ENCODE measurements at places on chromosomes 12 and 14.

DNA sequence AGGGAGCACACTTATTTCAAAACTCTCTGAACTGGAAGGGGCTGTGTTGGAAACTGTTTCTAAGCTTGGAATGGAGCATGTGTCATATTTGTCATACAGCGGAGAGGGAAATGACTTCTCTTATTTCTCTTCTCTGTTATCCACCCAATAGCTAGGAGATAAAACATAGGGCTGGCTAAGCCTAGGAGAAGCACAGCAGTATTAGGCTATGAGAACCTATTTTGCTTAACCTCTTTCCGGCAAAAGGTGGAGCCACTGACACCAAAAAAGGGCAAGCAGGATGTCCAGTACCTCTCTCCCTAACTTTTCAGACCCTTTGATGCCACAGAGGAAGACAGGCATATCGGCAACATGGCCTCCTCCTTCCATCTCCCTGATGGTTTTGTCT, 148.3 kb downstream of the CRADD start:
- DNase-seq, result no peak

DNA sequence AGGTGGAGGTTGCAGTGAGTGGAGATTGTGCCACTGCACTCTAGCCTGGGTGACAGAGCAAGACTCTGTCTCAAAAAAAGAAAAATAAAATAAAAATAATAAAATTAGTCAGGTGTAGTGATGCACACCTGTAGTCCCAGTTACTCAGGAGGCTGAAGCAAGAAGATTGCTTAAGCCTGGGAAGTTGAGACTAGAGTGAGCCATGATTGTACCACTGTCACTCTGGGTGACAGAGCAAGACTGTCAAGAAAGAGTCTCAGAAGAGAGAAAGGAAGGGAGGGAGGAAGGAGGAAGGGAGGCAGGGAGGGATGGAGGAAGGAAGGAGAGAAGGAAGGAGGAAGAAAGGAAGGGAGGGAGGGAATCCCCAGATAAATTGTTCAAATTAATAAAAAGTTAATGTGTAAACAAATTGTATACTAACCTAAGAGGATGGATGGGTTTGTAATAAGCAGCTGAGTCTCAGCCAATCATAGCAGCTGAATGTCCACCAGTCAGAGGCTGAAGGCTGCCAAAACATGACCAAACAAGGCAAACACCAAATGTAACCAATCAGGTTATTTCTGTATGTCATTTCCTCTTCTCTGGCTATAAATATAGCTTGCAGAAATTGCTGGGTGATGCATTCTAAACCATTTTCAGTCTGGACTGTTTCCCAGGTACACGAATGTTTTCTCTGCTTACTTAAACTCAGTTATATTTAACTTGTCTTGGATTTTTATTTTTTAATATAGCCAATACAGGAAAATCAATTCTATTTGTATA, 6.1 kb upstream of the CDCA4 start:
- peak; percentile 59 for DNase-seq

- no peak for DNase-seq
These were observed 8.0 kb downstream of the CSRNP2 start for GRCh38 chr12:51075390-51075789.

DNA sequence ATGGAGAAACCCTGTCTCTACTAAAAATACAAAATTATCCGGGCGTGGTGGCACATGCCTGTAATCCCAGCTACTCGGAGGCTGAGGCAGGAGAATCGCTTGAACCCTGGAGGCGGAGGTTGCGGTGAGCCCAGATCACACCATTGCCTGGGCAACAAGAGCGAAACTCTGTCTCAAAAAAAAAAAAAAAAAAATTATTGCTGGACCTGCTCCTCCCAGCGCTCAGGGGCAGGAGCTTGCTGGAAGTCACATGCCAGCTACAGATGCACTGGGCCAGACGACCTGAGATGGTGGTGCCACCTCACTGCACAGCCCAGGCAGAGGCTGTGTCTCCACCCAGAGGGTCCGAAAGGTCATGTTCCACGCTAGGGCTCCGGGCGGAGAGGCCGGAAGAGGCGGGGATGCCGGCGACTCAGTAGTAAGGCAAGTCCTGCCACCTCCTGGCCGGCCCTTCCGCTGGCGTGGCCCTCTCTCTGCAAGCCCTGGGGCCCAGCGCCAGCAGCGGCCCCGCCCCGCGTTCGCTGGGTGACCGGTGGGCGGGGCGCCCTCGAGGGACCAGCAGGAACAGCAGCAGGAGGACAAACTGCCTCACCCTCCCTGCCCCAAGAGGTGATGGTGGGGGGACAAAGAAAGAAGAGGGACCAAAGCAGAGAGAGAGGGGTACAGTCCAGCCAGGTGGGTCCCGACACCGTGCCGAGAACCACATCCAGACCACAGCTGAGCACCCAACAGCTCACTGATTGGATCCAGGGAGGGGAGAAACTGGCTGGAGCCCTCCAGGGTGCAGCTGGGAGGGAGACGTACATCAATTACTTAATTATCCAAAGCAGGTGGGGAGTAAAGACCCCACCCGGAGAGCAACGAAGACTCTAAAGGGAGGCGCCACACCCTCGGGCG, 3.6 kb upstream of the RHOF start:
- peak; percentile 99 for DNase-seq

DNA sequence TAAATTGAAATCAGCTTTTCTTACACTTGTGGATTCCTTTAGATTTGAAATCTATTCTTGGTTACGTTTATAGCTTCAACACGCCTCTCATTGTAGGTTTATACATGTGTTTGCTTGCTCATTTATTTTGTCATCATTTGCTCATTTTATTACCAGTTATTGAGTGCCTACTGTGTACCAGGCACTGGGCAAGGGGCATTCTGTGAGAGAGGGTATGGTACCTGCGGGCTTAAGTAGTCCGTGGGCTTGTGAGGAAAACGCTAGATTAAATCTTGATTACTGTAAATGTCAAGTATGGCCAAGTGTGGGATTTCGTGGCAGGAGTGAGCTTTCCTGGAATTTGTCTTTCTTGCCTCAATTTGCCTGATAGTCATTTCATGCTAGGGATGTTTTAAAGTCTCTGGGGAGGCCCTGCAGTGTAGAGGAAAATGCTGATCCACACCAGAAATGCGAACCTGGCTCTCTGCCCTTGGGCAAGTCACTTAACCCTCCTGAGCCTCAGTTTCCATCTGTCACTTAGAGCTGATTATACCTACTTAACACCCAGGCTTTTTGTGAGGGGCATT, 92.7 kb downstream of the CACNA1C start:
- no peak for DNase-seq

DNA sequence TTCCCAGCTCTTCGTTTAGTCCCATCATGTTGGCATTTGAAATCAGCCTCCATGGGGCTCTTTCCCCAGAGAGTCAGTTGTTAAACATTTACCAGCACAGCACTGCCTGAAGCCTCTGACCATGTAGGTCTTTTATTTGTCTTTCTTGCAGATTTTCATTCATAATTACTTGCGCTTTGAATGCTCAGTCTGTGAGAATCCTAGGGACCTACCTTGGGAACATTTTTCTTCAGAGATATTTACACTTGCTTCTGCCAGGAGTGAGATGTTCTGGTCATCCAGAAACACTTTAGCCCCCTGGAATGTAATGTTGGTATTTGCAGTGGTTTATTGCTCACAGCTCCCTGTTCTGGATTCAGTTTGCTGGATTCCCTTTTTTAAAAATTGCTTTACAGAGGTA, 41.7 kb downstream of the RPH3A start:
- DNase-seq, result peak; percentile 60

GRCh38 chr12:118188690-118189371, 52.9 kb downstream of the PEBP1 start:
- DNase-seq, result no peak

GRCh38 chr14:81313775-81314429, 86.2 kb downstream of the STON2 start:
- DNase-seq, result no peak

DNA sequence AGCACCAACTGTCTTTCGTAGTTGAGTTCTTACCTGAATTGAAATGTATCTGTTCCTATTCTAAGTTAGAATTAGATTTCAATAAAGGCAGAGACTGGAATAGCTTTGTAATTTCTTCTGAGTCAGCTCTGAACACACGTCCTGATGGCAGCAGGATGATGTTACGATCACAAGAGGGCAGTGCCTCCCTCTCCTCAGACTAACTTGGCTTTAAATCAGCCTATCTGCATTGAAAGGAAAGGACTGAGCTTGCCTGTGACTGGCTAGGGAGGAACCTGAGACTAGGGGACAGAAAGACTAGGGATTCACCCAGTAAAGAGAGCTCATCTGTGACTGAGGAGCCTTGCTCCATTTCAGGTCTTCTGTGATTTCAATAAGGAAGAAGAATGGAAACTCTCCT, 323.7 kb upstream of the OR4E1 start:
- peak; percentile 33 for DNase-seq

DNA sequence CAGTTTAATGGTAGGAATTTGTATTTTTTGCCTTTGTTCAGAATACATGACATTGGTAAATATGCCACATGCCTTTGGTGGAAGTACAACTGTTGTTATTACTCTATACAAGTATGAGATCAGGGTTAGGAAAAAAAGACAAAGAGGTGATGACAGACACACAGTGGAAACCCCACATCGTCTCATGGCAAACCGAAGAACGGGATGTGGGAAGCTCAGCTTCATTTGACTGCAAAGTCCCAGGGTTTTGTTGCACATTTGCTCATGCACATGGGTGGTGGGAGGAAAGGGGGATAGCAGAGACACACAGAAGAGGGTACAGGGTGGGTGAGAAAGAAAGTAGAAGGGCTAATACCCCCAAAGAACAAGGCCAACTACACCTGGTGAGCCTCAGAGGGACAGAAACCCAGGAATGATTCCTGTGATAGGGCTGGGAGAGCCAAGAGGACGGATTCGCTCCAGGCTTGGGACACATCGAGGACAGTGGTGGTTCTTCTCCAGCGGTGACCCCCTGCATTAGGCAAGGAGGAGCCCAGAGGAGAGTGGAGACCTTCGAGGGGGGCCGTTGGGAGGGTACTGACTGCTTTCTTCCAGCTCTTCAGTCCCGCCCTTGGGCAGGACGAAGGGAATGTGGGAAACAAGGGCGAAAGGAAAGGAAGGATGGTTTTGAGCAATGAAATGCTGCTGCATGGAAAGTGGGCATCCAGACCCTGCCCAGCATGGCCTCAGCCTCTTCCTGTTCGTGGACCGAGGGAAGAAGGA, 8.1 kb downstream of the VAMP1 start:
- no peak for DNase-seq

- DNase-seq, result no peak
These were observed 405.2 kb upstream of the TBX3 start for GRCh38 chr12:115088995-115089841.

DNA sequence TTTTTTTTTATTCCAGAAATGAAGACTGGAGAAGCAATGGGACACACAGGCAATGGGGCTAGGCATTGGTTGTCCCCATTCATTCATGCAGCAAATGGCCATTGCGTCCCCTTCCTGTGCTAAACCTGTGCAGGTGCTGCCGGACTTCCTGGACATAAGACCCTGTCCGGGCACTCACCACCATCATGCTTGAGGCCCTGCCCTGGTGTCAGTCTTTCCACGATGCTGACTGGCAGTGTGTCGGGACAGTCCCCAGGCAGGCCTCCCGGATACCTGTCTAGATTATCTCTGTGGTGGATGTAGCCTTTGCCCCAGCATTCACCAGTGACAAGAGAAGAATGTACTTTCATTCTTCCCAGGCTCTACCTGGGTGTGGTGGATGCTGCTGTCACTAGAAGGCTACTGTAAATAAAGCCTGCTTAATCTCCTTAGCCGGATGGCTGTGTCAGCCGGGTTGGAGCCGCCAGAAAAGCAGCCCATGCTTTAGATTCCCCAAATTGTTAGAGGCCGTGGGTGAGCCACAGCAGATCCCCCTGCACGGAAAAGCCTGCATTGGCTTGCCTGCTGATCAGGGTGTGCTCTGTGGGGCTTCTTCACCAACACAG, 94.5 kb upstream of the PARP11 start:
- no peak for DNase-seq

DNA sequence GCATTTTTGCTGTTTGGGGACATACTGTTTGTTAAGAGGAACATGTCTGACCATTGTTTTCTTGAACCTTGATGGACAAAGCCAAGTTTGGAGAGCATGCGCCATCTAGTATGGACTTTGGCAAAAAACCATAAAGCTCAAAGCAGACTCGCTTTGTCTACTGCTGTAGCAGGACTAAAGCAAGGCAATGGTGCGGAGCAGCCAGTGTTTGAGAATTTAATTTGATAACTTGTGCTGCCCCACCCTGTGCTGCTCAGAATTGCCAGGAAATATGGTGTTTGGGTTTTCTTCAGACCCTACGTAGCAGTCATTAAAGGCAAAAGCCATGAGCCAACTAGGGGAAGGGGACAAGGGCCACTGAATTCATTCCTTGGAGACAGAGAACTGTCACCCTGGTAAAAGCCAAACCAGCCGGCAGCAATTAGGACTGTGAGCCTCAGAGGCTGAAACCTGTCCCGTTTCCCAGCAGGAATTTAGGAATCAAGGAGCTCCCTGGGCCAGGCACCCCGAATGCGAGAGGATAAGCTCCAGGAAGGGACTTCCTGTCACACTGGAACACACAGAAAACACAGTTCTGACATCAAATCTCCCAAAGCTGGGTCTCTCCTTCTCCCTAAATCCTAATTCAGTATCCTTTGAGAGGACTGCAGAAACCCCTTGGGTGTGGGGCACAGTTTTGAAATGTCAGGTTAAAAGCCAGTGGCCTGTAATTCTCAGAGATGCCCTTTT, 1.1 kb downstream of the AVIL start:
- DNase-seq, result no peak

- peak; percentile 19 for DNase-seq
These were observed 259.6 kb downstream of the CCER1 start for GRCh38 chr12:90695415-90695814.

- no peak for DNase-seq
These were observed 30.8 kb downstream of the COA8 start for GRCh38 chr14:103593577-103593976.

GRCh38 chr14:58862416-58863160, 224.8 kb downstream of the DACT1 start:
- DNase-seq, result no peak

GRCh38 chr14:88835661-88836060, 11.2 kb downstream of the TTC8 start:
- no peak for DNase-seq

- no peak for DNase-seq
These were observed 11.5 kb upstream of the TDRD9 start for GRCh38 chr14:103916636-103917262.

GRCh38 chr12:86331457-86331856, 75.3 kb upstream of the MGAT4C start:
- no peak for DNase-seq

- DNase-seq, result no peak
These were observed 399.6 kb downstream of the ZFP36L1 start for GRCh38 chr14:68393259-68393658.

DNA sequence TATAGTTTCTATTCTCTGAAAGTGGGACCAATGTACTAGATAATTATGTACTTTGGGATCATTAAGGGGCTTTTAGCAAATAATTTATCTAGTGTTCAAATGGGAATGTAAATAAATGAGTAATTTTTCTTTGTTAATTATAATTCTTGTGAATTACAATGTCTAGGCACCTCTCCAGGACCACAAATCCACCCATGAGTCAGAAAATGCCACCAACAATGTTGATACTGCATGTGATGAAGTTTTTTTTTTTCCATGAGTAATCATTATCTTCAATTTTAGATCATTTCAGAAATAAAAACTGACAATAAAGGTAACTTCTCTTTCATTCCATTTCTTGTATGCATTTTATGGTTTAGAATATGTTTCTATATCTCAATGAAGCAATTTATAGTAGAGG, 470.3 kb downstream of the VRK1 start:
- peak; percentile 33 for DNase-seq

All from ACHN (cell line).